ENCODE measurements at places on chromosomes 6 and 20.

DNA sequence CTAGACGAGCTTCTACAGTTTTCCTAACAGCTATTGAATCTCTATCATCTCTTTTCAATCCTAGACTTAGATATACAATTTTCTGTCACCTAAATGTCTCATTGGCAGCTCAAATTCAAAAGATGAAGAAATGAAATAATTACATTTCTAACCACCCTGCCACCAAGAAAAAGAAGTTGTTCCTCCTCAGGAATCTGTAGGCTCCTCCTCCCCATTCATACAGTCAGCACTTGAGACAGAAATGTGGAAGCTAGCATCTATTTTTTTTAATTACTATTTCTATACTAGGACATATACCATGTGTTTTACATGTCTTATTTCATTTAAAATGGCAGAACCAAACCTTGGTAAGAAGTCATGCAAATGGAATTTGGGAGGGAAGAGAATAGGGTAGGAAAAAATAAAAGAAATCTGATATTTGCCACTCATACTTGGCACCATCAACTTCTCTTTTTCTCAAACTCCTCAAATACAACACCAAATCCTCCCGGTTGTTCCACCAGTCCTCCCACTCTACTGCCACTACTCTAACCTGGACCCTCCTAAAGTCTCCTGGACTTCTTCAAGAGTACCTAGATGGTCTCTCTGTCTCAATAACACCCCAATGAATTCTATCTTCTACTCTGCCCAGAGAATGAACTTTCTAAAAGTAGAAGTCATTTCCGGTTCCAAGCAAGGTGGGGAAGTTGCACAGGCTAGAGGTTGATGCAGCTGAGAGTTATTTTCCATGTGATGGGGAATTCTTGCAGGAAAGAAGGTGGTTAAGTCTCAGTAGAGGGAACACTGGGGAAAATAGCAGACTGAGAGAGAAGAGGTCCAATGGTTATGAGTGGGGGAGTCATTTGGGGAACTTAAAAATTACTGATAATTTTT lies 54.1 kb downstream of the ATXN1 start:
- no peak for DNase-seq

DNA sequence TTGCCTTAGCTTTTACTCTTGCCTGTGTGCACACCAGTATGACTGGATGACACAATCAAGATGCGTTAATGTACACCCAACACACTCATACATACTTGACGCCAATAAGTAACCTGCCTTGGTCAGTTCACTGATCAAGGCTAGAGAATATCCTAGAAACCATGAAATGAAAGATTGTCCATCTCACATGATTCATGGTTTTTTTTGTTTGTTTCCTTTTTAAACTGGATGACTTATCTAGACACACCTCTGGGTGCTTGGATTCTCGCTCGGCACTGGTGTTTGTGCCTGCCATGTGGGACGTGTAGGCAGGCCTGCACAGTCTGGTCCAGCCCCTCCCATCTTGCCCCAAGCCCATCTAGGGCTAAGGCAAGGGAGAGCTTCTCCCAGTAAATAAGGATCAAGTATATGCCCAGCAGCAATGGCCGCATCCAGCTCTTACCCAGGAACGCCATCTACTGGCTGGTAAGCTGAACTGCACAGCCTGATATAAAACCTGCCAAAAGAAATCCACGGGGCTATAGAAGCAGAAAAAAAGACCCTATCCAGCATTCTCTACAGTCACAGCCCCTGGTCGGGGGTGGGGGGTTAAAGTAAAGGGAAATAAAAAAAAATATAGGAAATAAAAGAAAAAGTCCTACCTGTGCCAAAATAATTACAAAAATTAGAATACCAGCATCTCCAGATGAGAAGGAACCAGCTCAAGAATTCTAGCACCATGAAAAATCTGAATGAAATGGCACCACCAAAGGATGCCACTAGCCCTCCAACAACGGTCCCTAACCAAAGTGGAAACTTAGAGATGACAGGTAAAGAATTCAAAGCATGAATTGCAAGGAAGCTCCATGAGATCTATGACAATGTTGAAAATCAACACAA lies 73.3 kb downstream of the OTOR start:
- DNase-seq, result no peak

GRCh38 chr6:46927066-46927465 lies 5.3 kb upstream of the ADGRF5 start:
- no peak for DNase-seq

GRCh38 chr6:26455357-26455970 lies 2.3 kb upstream of the BTN2A1 start:
- DNase-seq, result no peak

DNA sequence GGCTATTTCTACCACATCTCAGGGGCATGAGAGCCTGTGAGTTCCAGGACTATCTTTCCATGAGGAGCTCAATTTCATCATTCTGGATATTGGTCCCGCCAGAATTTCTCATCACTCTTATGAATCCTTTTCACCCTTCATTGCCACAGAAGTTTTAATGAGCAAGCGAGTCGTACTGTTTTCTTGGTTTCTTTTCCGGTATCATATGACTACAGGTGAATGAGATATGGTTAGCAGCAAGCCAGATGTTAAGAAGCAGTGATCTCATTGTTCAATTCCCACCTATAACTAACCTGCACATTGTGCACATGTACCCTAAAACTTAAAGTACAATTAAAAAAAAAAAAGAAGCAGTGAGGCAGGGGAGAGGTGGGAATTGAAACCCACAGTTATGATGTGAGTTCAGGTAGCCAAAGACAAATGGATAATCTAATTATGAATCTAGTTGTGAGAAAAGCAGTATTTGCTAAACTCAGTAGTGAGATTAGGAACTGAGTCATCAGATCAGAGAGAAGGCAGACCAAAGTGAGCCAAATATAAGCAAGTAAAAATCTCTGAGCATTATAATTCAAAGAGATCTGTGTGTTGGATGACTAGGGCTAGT lies 78.0 kb upstream of the ELOVL5 start:
- DNase-seq, result no peak
